ENCODE measurements at places on chromosomes 16 and 17. TPM values are rescaled to one million over a fixed set of nuclear protein-coding genes. Genes with fewer than 3 reads are reported as not detected.

DNA sequence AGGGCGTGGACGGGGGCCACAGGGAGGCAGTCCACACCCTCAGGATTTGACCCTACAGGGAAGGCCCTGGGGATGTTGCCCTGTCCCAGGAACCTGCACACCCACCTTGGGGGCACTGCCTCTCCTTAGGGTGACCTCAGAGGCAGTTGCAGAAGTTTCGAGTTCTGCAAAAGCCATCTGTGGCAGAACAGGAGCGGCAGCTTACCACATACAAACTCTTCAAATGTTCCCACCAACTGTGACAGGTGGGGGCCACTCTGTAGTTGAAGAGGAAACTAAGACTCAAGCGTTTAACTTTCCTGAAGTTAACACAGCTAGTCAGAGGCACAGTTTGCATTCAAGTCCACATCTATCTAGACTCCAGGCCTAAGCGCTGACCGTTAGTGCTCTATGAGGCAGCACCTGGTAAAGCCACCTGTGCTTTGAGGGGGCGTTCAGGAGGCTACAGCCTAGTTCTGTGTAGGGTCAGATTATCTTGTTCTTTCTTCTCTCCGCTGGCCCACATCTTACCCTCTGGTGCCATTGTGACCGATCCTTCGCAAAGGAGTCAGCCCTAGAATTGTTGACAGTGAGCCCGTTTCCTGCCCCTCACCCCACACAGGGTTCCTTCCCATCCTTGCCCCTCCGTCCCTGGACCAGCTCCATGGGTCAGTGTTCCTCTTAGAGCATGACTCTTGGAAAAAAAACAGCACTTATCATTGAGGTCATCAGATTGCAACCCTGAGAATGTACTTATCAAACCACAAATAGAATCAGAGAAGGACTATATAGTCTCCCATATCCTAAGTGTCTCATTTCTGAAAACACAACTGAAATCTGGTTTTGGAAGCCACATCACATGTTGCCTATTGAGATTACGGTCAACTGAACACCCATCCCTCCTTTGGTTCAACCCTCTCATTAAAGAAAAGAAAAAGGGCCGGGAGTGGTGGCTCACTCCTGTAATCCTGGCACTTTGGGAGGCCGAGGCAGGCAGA, 45.4 kb downstream of the CDH1 start:
- H3K27me3 ChIP-seq = no peaks in the 10 kb centered on the region
- no peak for DNase-seq
- H3K4me3 ChIP-seq = no peak overlapping the region
- no peaks in the 10 kb centered on the region for H3K36me3 ChIP-seq
- no peak overlapping the region for H3K27ac ChIP-seq

GRCh38 chr16:35184356-35184870, 1725.0 kb downstream of the TP53TG3F start:
- DNase-seq = no peak
- no peaks in the 10 kb centered on the region for H3K27me3 ChIP-seq
- H3K36me3 ChIP-seq = no peaks in the 10 kb centered on the region
- no peak overlapping the region for H3K4me3 ChIP-seq
- no peaks in the 10 kb centered on the region for H3K4me1 ChIP-seq

- DNase-seq = peak; percentile 83
- peak overlapping the region; percentile 58 for H3K4me3 ChIP-seq
- peaks cover 59% of the 10 kb centered on the region for H3K4me1 ChIP-seq
Observed at GRCh38 chr17:68200689-68201417, 47.0 kb upstream of the AMZ2 start.

- peaks cover 14% of the 10 kb centered on the region for H3K4me1 ChIP-seq
- no peak for DNase-seq
- no peak overlapping the region for H3K4me3 ChIP-seq
Observed at GRCh38 chr17:18950944-18951905, 740 bp upstream of the SLC5A10 start.

- no peak for DNase-seq
- no peak overlapping the region for H3K4me3 ChIP-seq
- H3K36me3 ChIP-seq = peaks cover 9% of the 10 kb centered on the region
Observed at GRCh38 chr17:57260325-57261083, 4.2 kb downstream of the MSI2 start.

DNA sequence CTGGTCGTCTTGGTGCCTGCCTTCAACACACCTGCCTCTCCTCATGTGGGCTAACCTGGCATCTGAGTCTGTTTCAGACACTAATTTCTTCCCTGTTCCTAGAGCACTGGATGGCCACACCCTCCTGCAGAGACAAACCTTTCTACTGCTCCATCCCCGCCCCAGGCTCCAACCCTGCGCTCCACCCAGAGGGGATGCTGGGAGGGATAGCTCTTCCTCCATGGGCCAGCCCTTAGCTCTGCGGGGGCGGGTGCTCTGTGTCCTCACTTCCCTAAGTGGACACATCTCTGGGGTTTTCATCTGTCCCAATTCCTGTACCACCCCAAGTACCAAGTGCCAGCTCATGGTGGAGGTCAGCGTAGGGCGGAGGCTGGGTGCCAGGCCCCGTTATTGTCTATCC, 11.0 kb upstream of the CRISPLD2 start:
- H3K4me1 ChIP-seq = peaks cover 9% of the 10 kb centered on the region
- no peaks in the 10 kb centered on the region for H3K27me3 ChIP-seq
- H3K27ac ChIP-seq = no peak overlapping the region
- no peak overlapping the region for H3K4me3 ChIP-seq

DNA sequence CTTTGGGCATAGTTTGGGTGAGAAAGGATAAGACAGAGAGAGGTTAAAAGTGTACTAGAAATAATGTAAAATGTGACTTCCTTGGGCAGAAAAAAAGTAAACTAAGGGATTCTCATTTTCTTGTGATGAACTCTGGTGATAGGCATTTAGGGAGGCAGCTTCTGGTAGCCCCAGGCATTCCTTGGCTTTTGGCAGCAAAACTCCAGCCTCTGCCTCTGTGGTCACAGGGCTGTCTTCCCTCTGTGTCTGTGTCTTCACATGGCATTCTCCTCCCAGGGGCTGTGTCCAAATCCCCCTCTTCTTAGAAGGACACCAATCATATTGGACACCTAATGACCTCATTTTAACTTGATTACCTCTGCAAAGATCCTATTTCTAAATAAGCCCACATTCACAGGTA, 54.7 kb downstream of the HS3ST3B1 start:
- no peak overlapping the region for H3K27ac ChIP-seq
- no peaks in the 10 kb centered on the region for H3K36me3 ChIP-seq
- no peaks in the 10 kb centered on the region for H3K27me3 ChIP-seq
- DNase-seq = no peak

DNA sequence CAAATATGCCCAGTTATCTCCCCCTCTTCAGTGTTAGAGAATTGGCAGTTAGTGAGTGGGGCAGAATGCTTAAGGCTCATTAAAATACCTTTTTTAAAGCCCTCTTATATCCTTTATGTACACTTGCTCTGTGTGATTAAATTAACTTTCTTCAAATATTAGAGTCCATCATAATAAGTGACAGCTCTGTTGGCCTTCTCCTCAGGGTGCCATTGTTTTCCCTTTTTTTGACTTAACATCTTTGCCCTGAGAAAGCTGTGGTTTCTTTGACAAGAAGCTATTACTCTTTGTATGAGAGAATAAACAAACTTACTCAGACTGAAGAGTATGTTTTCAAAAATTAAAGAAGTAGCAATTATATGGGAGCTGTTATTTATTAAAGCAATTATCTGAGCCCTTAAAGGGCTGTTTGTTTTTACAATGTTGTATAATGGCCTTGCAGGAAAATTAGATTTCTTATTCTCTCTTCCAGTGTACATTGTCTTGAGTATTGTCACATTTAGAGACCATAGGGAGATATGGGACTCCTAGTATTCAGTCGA, 13.4 kb downstream of the RBBP6 start:
- no peak overlapping the region for H3K27ac ChIP-seq
- no peaks in the 10 kb centered on the region for H3K27me3 ChIP-seq
- H3K4me1 ChIP-seq = peaks cover 4% of the 10 kb centered on the region
- H3K36me3 ChIP-seq = peaks cover 72% of the 10 kb centered on the region
- DNase-seq = no peak

DNA sequence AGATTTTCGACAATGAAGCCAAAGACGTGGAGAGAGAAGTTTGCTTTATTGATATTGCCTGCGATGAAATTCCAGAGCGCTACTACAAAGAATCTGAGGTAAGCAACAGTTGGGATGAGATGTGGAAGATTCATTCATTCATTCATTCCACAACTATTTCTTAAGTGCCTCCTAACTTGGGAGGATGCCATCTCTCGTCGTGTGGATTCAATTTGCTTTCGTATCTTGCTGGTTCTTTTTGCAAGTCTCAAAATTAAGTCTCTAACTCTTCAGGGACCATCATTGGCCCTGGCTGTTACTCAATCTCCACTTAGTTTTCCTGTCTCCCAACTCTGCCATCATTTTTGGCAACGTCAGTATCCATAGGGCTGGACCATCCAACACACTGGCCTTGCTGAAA, 85.6 kb upstream of the NOL11 start:
- no peak overlapping the region for H3K27ac ChIP-seq
- no peaks in the 10 kb centered on the region for H3K27me3 ChIP-seq
- H3K36me3 ChIP-seq = no peaks in the 10 kb centered on the region
- no peak for DNase-seq
- peaks cover 11% of the 10 kb centered on the region for H3K4me1 ChIP-seq
- no peak overlapping the region for H3K4me3 ChIP-seq

CCL8 gene
- total RNA-seq = not detected

B3GNT9 gene
- total RNA-seq = 9.2 TPM

FSCN2 gene
- 3.7 TPM for total RNA-seq

GAST gene
- not detected for total RNA-seq

SOCS1 gene
- total RNA-seq = 7.9 TPM

NHLRC4 gene
- 0.79 TPM for total RNA-seq

Measured in suprapubic skin (tissue), 4 donors.